ENCODE measurements at places on chromosomes 13 and 19.

DNA sequence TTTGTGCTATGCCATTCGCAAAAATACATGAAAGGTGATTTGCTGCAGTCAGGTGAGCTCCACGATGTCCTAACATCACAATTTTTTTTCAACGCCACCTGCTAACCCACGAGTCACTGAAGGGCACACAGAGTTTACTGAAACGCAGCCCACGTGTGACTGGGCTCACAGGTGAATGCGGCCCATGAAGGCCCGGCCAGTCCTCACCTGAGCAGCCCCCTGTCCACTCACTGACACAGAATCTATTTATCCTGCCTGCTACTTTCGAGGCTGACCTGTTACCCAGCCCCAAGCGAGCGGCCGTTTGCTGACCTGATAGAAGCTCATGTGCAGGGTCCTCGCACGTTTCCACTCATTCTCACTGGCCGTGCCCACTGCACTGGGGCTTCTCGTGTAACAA lies 121.9 kb upstream of the SOX1 start:
- no peak for DNase-seq

DNA sequence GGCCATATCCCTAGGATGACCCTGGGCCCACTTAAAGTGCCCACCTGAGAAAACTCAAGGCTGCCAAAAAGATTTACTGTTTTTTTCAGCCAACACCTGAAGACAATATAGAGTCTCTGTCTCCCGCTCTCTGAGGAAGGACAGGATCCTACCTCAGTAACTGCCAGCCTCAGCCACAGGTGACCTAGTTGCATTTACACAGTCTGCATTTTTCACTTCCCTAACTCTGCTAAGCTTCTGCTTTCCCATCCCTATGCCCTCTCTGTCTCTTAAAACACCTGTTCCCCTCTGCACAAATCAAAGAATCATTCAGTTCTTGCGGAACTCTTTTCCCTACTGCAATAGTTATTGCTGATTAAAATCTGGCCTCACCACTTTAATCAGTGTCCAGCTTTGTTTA lies 609.5 kb downstream of the UQCRFS1 start:
- no peak for DNase-seq

DNA sequence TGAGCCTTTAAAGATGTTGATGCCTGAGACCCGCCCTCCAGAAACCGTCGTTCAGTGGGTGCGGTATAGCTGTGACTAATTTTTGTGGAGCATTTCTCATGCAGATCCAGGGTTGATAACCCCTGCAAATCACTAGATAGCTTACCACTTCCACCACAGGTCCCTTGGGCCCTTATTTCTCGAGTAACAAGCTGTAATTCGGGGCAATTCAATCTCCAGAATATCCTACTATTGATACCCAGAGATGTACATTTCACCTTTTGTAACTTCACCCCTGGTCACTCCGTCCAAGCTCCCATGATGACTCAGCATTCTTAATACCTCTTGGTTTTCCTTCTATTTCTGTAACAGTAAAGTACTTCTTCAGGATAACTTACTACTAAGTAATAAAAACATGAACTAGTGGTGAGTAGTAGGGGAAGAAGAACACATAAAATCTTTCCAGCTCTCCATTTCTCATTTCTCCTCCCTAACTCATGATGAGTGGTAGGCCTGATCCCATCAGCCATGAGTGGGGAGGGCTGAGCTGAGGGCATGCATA lies 71.9 kb upstream of the UBL3 start:
- no peak for DNase-seq

DNA sequence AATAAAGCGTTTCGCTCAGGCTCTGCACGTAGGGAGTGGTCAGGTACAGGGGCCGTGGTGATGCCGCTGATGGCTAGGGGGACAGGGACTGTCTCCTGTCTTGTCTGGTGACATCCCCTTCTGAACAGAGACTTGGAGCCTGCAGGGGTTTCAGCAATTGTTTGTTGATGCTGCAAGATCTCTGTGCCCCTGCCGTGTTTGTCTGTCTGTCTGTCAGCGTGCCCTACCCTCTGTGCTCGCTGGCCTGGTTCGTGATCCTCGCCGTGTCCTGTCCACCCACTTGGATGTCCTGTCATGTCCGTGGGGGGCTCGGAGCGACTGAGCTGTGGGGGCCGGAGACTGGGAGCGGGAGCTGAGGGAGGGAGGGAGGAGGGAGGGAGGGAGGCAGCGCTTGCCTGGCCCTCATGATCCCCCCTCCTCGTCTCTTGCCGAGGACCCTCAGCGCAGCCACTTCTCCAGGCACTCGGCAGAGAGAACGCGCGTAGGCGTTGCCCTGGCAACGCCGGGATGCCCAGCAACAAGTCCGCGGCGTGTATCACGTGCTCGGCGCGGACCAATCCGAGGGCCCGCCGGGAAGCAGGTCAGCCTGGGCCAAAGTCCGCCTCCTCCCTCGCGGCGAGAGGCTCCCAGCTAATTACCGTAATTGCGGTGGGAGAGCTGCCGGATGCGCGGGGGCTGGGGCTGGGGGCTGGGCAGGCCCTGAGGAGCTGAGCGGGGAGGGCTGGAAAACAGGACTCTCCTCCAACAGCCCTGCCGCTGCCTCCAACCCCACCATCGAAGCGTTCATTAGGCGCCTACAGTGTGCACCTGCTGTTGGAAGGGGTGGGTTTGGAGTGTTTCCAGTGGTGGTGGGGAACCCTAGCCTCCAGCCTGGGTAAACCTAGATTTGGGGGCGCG lies 31.9 kb upstream of the FEM1A start:
- DNase-seq = peak; percentile 80

DNA sequence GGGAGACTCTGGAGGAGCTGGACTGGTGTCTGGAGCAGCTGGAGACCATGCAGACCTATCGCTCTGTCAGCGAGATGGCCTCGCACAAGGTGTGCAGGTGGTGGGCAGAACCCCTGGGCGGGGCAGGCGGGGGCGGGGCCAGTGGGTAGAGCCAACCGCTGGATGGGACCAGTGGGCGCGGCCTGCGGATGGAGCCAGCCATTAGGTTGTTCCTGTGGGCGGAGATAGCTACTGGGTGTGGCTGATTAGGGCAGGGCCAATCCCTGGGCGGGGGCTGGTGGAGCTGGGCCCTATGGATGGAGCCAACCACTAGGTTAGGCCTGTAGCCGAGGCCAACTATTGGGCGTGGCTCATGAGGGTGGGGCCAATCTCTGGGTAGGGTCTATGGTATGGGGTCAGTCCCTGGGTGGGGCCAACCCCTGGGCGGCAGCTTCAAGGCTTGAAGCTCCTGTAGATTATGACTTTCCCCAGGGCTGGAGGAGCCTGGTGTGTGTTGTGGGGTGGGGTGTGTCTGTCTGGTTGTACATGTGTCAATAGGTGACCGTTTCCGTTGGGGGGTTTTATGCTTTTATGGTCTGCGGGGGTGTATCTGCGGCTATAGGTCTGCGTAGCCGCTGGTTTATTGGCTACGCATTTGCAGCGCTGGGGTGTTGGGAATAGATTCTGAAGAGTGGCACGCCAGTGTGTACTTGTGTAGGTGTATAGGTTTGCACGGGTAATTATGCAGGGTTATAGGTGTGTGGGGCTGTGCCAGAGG lies 30.7 kb downstream of the PDE4A start:
- DNase-seq = no peak

GRCh38 chr19:49347835-49348234 lies 12.6 kb downstream of the CD37 start:
- no peak for DNase-seq
